ENCODE measurements at places on chromosomes 13 and 19. TPM values are rescaled to one million over a fixed set of nuclear protein-coding genes. Genes with fewer than 3 reads are reported as not detected.
A peak's percentile ranks its signal among the peaks of the same experiment; 100 is the strongest.

GRCh38 chr13:71813187-71813586 is 53.8 kb downstream of the DACH1 start:
- no peak for DNase-seq

DNA sequence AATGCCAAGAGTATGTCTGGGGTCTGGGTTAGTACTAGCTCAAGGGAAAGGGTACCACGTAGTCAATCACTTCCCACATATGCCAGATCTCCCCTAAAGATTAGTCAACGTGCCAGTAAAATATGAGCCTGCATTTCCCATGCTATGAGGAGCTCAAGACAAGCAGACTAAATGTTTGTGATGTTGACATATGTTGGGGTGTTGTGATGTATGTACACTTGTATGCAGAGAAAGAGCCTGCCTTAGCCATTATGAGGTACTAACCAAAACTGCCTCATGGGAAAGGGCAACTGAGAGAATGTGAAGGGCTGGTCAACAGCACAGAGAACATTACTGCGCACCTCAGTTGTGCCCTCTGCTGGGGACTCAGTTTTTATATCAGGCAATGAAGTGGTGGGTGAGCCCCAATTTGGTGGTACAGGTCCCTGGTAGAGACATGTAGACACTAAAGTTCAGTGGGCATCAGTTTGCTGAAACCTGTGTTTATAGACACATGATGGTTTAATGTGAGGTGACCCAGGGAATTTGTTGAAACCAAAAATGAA is 287.0 kb downstream of the DCT start:
- peak; percentile 47 for DNase-seq

- no peak for DNase-seq
Measured at GRCh38 chr19:34995551-34995950, 4.6 kb upstream of the GRAMD1A start.

The CGB8 gene
- not detected for total RNA-seq

DNA sequence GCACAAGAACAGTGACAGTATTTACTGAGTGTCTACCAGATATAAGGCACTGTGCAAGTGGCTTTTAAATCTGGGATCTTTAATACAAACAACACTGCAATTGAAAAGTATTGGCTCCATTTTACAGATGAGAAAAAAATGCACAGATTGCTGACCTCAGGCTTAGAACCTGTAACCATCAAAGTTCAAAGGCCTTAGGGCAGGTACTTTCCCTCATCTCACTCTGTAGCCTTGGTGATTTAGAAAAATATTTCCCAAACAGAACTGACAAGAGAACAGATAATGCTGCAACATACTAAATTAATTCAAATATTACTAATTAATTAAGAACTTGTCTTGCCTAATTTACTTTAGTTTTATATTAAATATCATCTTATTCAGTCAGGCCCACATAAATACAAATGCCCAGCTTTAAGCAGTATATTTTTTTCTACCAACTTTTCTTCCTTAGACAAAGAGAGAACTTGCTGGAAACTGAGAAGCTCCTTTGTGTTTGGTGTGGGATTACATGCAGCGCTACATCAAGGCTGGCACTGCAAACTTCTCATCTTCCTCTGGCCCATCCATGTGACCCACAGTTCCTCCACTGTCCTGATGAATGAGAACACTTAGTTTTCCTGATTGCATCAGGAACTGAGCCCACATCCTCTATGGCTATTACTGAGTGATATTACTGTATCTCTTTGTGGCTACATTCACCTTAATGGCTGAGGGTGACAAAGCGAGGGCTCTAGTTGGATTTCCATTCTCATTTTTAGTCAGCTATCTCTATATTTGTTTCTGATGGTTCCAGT is 302.1 kb downstream of the ENOX1 start:
- DNase-seq: peak; percentile 17

DNA sequence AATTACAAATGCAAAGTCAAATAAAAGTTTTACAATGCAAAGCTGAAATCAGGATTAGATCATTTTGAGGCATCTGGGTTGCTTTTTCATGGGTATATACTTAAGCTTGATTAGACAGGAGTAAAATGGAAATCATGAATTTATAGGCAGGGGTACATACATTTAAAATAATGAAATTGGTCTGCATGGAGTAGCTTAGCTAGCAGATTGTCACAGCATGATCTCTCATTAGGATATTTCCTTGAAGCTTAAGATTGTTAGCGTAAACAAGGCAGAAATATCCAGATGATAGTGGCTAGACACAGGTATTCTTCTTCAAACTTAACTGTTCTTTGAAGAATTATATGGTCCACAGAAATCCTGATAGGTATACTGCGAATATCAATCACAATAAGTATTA is 1627.0 kb upstream of the PCDH20 start:
- no peak for DNase-seq

- DNase-seq: no peak
Measured at GRCh38 chr13:46114613-46115012, 9.8 kb upstream of the CPB2 start.

DNA sequence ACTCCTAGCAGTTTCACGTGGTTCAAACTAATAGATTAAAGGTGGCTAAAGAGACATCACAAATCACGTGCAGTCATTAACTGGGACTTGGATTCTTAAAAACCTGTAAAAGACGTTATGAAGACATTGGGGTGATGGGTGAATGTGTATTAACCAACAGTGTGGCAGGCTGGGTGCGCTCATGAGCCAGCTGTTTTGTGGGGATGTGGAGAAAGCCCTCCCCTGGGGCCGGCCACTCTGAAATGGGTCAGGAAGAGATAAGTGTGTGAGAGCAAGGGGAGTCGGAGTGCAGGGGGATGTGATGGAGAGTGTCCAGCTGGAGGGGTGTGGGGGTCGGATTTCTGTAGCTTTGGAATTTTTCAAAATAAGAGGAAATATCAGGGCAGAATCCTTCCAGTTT is 10.4 kb downstream of the UPF1 start:
- DNase-seq: no peak

The F7 gene
- 2.4 TPM for total RNA-seq

GRCh38 chr19:46670813-46671212 is 9.8 kb upstream of the DACT3 start:
- DNase-seq: no peak

DNA sequence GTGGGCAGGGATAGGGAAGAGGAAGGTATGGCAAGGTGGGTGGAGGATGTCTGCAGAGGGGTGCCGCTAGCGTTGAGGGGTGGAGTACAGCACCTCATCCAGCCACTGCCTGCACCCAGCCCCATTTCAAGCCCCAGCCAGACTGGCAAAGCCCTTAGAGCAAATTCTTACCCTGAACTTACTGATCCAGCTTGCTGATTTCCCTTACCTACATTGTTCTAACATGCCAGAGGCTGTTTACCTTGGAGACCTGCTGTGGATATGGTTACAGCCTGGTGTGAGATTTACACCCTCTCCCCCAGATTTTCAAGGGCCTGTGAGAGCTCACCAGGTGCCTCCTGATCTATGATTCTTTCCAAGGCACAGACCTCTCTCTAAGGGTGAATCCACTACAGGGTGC is 86.0 kb downstream of the ZNF726 start:
- no peak for DNase-seq

The EDNRB gene
- 4.6 TPM for total RNA-seq

DNA sequence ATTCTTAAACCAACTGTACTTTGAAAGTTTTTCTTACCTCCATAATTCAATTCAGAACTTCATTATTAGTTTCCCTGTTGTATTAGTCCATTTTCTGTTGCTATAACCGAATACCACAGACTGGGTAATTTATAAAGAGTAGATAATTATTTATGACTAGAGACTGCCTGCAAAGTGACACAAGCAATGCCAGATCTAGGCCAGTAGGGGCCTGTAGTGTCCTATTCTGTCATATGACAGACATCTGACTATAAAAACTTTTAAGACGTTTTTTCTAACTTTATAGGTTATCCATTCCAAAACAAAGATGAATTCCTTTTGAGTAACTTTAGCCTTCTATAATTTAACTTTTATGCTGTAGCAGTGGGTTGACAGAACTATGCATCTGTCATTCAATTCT is 2783.8 kb downstream of the PCDH9 start:
- no peak for DNase-seq

The IL11 gene
- 2.1 TPM for total RNA-seq

DNA sequence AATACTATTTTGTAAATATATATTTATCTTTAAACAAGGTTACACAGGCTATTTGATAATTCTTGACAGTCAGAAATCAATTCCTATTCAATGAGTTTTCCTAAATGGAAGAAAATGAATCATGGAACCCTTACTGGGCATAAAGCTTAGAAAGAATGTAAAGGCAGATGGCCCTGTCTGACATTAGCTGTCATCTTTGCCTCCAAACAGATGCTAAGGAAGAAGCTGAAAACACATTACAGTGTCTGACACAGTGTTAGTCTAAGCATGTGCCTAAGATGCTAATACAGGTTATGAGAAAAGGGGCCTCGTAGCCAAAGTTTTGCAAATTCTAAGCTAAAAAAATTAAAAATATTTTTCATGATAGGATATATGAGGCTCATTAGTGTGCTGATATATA is 112.8 kb downstream of the ITGBL1 start:
- DNase-seq: no peak

DNA sequence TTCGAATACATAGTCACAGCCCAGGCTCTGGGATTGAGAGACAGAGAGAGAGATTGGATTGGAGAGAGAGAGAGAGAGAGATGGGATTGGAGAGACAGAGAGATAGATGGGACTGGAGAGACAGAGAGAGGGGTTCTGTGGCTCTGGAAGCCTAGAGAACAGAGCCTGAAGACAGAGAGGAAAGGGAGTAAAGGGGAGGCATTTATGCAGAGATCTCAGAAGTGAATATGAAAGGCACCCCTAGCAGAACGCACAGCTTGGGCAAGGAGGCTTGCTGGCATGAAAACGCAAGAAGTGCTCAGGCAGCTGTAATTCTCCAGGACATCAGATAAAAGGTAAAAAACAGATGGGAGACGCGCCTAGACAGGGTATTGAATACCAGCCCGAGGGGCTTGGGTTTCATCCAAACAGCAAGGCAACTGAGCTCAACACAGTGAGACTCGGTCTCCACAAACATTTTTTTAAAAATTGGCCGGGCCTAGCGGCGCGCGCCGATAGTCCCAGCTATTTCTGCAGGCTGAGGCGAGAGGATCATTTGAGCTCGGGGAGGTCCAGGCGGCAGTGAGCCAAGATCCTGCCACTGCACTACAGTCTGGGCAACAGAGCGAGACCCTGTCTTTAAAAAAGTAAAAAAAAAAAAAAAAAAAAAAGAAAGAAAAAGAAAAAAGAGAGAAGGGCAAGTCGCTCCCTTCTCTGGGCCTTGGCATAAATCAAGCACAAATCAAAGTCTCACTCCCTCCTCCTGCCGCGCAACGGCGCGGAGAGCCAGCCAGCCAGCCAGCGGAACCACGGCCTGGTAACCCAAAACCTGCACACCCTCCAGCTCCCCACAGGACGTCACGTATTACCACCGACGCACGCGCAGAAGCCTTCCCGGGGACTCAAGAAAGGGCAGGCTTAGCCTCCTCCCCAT is 774 bp upstream of the PPP2R1A start:
- DNase-seq: no peak

The HIPK4 gene
- 30.3 TPM for total RNA-seq

DNA sequence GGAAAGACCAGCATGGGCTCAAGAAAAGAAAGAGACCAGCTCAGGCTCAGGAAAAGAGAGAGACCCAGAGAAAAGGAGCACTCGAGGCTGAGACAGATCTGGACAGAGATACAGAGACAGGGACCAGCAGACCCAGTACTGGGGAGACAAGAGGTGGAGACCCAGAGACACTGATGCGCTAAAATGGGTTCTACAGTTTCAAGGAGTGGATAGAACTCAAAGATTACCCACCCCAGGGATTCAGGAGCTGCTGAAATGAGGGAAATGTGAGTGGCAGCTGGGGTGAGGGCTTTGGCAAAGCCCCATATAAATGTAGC is 609 bp upstream of the ZSCAN18 start:
- no peak for DNase-seq

The PGLYRP1 gene
- not detected for total RNA-seq

GRCh38 chr13:73096173-73096572 is 37.4 kb downstream of the KLF5 start:
- DNase-seq: no peak

The ZNF626 gene
- total RNA-seq: 19.7 TPM

GRCh38 chr13:33537026-33537425 is 251.5 kb upstream of the STARD13 start:
- no peak for DNase-seq

DNA sequence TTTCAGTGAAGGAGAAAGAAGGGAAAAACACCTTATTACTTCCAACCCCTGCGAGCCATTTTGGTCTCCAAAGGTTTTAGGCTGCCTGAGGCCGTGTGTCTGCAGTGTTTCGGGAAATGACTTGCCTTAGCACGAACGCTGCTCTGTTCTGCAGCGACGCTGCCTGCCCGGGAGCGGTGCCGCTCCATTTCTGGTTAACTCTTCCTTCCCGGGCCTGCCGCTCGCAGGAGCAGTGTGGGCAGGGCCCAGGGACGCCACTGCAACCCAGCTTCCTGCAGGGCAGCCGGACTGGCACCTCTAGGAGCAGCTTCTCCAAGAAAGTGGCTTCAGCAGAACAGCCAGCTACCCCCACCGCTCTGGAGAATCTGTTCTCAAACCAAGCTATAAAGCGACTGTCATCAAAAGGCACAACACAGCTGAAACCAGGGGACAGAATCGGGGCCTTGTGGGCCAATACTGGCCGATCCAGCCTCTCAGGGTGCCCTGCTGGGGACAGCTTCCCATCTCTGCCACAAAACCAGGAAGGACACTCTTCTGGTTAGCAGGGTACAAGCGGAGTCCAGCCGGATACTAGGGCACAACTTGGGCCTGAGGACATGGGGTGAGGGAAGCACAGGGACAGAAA is 72.2 kb downstream of the KCTD15 start:
- peak; percentile 23 for DNase-seq

DNA sequence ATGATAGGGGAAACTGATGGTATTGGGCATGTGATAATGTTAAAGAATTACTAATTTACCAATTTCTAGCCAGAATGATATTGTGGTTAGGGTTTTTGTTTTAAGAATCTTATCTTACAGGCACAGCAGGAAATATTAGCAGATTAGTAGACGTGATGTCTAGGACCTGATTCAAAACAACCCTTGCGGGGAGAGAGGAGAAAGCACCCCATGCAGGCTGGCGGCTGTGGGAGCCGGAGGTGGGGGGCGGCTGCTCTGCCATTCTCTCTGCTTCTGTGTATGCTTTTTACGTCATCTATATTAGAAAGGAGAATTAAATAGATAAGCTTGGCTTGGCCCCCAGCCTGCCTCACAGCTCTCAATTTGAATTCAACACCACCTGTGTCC is 41.5 kb downstream of the MLLT1 start:
- DNase-seq: no peak

DNA sequence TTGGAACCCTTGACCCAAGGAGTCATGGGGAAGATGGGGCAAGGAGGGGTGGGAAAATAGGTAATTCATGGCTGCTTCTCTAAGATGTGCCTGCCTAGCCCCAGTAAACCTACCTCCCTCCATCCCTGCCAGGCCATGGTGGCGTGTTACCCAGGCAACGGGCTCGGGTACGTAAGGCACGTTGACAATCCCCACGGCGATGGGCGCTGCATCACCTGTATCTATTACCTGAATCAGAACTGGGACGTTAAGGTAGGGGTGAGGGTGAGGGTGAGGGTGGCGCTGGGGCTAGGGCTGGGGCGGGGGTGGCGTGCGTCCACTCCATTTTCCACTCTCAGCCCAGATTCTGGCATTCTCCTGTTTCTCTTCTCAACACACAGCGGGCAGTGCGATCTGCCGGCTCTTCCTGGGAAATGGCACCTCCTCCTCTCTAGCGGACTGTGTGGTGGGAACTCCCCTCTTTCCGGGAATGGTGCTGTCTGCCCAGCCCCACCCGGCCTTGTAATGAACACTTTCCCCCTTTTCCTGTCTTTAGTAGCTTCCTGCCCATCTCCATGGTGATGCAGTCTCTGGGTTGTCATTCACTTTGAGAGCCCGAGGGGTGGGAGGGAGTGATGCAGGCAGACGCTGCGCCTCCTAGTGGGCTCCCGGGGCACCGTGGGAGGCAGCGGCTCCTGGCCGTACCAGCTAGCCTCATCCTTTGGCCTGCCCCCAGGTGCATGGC is 7.6 kb downstream of the EGLN2 start:
- DNase-seq: peak; percentile 87
